Retina (tissue), 1 donor: ENCODE measurements at places on chromosomes 7 and 10.

- no peak for DNase-seq
Measured at GRCh38 chr10:67114945-67115344, 189.1 kb downstream of the LRRTM3 start.

- no peak for DNase-seq
Measured at GRCh38 chr10:132155723-132156381, 30.9 kb upstream of the DPYSL4 start.

- no peak for DNase-seq
Measured at GRCh38 chr7:139403601-139404000, 43.9 kb downstream of the LUC7L2 start.

DNA sequence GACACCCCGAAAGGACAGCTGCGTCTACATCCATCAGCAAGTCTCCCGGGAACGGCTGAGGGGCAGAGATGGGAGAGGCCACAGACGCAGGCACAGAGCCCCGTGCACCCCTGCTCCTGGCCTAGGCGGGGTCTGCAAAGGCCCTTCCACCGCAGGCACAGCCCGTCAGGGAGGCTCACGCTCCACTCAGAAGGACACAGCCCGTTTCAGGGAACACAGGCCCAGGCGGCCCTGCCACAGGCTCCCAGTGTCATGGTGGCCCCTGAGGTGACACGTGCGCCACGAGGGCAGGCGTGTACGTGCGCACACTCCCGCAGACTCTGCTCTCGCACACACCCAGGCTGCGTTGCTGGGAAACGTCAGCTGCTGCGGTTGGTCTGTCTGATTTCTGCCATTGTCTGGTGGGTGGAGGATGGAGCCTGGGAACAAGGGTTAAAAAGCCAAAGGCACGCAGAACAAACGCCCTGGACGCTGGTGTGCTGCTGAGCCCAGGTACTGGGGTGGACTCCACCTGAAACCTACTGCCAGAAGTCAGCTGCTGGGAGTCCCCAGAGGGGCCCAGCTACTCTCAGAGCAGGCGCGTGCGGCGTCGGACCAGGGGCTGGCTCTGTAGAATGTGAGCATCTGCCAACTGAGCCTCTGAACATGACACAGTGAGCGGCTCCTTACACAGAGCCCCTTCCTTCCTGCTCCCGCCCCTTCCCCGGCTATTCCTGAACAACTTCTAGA, 13.1 kb downstream of the GPER1 start:
- peak; percentile 68 for DNase-seq

DNA sequence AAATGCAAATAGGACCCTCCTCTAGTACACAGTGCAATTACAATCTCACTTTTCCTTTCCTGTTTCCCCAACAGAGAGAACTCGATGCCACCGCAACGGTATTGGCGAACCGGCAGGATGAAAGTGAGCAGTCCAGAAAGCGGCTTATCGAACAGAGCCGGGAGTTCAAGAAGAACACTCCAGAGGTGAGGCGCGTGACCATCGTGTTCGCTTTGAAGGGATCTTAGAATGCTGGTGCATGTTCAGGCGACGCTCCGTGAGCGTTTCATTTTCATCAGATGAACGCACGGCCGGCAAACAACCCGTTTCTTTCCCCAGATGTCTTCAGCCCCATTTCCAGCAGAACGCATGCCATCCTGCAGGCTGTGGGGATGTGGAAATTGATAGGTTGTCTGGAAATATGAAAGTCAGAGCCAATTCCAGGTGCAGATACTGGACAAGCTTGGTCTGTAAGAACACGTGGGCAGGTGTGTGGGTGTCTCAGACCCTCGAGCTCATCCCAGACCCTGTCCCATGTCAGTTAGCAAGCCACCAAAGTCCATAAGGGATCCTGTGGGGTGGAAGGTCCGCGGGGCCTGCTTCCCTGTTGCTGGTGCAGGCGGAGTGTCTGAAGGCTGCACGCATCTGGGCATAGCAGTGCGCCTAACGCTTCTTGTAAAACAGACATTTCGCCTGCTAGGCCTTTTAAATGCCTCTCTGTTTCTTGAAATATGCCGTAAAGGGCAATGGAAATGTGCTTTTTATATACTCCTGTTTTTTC, 98.8 kb downstream of the CUX1 start:
- no peak for DNase-seq

DNA sequence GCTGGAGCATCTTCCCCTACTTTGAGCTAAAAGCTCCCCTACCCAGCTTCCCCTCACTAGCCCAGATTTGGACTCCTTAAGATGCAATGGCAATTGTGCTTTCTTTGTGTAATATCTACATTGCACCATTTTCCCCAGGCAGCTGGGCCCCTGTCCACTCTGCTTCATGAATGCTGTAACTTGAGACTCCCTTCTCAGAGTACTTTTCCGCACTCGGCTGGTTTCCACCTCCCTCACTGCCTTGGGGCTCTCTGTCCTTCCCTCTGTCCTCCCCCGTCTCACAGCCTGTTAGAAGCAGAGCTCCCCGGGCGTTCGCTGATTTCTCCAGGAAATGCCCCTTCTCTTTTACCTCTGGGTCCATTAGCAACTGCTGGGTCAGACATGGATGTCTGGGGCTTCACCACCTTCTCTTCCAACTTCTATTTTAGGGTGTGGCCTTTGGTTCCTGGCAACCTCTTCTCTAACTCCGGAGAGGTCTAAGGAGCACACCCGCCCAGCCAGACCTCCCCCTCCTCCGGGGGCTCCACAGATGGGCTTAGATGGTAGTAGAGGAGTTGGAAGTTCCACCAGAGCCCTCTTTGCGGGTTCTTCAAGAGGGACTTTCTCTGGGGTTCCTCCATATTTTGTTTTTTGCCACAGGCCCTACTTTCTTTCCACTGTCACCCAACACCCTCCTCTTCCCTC, 2.9 kb upstream of the TMEM72 start:
- DNase-seq = no peak

- DNase-seq = no peak
Measured at GRCh38 chr7:2438775-2439174, 35.4 kb downstream of the CHST12 start.

DNA sequence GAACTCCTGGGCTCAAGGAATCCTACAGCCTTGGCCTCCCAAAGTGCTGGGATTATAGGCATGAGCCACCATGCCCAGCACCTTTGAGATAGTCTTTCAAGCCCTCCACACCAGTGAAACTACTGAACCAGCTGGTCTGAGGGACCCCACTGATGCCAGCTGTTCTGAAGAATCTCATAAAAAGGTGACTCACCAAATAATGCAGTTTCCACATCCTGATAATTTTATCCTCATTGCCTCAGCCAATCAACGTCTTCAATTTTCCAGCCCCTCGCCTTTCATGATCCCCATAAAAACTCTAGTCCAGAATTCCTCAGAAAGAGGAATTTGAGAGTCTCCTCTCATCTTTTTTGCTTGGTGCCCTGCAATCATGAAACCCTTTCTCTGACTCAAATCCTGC, 1691.6 kb upstream of the LRRTM3 start:
- no peak for DNase-seq

DNA sequence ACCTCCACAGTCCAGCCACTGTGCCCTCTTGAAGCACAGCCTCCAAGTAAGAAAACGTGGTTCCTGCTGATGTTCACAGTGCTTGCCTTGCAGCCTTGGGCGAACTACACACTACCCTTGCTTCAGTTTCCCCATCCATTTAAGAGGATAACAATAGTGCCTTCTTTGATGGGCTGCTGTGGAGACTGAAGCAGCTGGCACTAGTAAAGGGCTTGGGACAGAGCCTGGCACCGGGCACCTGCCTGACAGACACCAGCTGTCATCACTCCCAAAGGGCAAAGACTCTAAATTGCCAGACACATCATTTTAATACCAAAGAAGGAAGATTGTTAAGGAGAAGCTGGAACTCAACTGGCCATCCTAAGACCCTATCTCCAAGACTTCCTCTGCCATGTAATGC, 3.1 kb upstream of the C10orf90 start:
- DNase-seq = no peak

DNA sequence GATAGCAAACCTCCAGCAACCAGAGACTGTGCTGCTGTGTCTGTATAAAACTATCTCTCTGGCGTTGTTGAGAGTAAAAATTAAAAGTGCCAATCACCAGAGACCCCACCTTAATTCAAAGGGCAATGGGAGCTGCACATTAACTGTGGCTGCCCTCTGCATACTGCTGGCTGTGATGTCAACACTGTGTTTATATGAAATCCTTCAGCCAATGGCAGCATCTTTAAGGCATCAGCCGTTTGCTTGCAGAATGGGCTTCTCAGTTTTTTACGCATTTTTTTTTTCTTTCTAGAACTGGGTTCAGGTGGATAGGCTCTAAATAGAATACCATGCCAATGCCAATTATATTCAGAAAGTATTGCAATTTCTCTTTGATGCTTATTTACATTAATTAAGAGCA, 47.7 kb downstream of the CHN2 start:
- no peak for DNase-seq

DNA sequence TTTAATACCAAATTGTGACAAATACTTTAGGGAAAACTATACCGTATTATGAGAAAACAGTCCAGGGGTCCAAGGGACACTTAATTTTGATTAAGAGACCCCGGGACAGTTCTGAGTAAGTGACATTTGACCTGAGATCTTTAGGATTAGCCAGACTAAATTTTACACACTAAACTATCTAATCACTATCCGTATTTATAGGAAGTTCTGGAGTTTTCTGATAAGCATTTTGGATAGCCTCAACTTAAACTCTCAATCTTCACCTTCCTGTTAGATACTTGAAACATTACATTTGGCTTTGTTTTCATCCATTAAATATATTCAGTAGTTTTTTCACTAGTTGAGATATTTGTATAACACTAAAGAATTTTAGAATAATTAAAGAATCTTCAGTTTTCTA, 5.4 kb downstream of the PIK3CG start:
- DNase-seq = no peak

DNA sequence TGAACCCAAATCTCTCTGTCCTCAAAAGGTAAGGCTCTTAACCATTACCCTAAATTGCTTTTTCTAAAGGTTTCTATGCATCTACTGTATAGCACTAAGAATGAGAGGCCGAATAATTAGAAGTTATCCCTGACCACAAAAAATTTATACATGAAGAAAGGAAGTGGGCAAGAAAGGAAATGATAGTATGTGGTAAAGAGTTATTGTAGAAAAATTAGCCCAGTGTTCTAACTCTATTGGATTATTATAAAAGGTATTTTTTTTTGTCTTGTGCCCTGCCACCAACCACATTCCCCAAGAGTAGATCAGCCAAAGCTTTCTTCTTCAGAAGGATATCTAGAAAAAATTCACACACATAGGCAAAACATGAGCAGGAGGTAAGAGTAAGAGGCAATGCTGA, 45.4 kb downstream of the DKK1 start:
- no peak for DNase-seq

GRCh38 chr7:144503215-144503614, 99.7 kb upstream of the NOBOX start:
- no peak for DNase-seq

DNA sequence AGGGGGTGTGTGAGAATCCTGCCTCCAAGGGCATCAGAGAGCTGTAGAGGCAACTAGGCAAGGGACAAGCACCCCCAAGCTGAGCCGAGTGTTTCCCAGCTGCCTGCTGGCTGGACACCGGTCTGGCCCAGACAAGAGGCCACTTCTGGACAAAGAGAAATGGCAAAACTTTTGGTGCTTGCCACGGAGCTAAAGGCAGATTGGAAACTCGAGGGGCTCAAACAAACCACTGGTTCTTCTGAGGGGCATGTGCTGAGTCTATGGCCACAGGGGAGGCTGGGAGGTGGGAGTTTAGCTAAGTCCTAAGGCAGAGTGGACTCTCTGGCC, 66.5 kb upstream of the INPP5A start:
- no peak for DNase-seq

DNA sequence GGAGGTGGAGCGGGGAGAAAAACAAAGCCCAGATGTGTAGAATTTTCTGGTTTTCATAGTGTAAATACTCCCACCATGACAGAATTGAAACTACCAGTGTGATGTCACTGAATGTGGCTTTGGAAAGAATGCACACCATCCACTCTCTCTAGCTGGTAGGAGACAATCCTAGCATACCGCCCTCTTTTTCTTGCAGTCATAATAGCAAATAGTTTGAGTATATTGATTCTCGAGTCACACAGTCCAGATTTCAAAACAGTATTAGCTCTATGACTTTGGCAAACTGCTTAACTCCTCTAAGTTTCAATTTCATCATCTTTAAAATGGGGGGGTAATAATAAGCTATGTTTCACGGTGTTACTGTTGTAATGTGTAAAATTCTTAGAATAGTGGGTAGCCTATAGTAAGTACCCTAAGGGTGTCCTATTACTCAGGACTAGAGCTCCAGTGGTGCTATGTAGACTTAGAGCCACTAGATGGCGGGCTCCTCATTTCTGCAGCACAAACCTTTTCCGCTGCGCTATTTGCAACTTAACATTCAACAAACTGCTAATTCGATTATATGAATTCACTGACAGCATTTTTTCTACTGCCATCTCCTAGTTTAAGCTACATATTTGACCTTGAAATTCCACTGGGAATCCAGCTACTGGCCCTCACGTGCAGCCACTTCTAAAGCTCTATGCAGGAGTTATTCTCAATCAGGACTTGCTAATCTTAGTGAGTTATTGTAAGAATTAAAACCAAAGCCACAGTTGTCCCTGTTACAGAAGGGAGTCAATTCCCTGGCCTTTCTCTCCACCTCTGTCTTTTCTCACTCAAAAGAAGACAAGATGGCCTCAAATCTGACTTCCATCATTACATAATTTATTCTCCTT, 18.7 kb downstream of the TAS2R40 start:
- DNase-seq = peak; percentile 69

DNA sequence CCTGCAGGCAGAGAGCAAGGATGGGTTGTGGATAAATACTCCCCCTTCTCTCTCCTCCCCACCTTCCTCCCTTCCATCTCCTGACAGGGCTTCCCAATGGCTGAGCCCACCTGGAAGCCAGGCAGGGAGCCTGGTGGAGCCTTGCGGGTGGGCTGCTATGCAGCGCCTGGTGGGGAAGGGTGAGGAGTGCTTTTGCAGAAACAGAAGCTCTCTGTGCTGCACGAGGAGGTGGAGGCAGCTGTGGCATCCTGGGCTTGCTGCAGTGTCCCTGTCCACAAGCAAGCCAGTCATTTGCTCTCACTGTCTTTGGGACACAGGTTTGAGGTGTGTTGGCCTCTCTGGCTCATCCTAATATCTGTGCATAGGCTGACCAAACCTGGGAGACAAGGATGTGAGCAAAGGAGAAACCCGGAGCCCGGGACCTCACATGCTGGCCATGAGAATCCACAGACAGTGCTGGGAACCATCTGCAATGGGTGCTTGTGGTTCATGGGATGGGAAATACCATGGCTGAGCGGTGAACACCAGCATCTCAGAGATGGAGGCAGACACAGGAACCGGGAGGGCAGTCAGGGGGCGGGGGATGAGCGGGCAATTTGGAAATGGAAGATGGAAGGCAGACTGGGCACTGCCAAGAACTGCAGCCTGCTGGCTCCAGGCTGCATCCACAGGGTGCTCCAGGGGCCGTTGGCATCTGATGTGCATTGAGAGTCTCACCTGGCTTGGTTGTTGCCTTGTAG, 364.2 kb downstream of the GLRX3 start:
- DNase-seq = no peak

DNA sequence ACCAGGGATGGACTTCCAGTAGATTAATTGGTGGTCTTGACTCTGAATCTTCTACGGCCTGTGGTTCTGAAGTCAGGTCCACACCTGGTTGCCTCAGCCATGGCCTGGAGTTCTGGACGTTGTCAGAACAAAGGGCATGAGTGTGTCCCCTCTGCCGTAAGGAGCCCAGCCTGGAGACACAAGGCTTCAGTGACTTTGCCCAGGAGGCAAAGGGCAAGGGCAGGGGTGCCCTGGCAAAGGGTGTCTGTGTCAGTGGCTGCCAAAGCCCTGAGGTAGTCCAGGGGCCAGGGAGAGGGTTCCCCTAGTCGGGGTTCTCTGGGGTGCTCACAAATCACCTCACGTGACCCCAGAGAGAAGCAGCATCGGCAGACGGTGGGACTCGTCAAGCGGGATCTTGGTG, 273.2 kb upstream of the ZNF32 start:
- peak; percentile 1 for DNase-seq

- no peak for DNase-seq
Measured at GRCh38 chr7:16980539-16980938, 98.8 kb upstream of the AGR3 start.
